ENCODE measurements at places on chromosomes 12 and 14.

GRCh38 chr12:27252934-27253333 is 8.8 kb downstream of the STK38L start:
- DNase-seq, result no peak

DNA sequence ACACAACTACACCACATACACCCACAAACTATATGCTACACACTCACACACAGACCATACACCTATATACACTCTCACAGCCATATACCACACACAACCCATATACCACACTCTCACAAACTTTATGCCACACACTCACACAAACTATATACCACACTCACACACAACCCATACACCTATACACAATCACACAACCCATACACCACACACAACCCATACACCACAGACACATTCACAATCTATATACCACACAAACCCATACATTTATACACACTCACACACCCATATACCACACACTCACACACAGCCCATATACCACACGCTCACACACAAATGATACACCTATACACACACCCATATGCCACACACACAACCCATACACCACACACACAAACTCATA is 163.3 kb downstream of the TMEM121 start:
- peak; percentile 0 for DNase-seq

DNA sequence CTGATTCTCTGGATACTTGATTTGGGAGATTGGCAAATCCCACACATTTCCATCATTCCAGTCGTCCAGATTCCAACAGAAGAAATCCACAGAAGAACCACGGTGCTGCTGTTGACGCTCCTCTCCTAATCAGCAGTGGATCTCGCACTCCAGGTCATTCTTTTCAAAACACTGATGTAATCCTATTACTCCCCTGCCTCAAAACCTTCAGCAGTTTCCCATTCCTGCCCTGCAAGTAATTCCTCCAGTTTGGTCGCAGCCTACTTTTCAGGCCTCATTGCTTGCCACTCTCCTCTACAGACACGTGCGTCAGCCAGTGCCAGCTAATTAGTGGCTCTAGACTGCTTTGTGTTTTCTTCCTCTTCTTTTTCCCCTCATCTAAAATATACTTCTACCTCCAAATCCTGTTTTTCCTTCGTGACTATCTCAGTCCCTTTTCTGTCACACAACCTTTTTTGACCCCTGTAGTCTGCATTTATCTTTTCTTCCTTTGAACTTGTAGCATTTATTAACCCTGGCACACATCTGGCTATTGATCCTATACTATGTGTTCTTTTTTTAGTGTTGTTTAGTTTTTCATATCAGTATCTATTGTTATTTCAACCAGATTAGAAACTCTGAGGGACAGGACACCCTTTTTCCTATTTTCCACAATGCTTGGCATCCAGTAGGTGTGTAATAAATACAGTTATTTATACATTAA is 36.8 kb downstream of the PRORP start:
- DNase-seq, result no peak

DNA sequence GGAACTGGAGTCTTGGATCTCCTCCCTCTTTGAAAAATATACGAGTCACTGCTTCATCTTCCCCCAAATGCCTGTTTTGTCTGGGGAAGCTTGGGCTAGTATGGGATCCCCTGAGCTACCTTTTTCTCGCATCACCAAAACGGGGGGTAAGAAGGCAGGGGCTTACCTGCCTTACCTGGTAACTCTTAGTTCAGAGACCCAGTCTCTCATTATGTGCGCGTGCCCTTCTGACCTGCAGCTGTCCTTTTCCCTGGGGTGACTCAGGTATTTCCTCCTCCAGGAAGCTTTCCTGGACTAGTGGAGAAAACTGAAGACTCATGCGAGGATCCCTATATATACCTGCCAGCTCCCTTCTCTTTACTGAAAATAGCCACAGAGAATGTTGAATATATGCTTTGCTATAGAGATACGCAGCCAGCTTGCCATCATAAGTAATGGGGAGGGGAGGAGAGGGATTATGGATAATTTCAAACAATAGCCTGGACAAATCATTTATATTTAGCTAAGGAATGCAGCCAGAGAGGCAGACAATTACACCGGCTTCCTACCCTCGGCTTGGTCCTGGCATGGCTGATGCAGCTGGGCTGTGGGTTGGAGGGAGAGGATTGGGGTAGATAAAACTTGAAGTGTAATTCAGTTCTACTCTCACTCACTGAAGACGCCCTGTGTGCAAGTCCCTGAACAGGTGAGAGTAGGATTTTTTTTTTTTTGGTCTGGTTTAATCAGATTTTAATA is 1.1 kb downstream of the TSPAN9 start:
- no peak for DNase-seq

DNA sequence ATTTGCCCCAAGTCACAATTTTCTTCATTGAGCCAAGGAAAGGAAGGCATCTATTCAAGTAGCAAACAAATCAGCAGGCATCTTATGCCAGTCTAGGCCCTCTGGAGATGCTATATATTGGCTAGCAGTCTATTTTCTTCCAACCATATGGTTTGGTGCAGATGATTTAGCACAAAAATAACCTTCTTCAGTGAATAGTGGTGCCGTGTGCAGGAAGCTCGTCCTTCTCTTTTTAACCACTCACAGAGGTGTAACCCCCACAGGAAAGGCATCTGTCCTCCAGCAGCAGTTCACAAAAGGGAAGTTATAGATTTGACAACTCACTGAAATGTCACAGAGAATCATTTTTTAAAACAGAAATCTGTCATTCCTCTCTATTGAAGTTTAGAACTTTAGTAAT is 445.7 kb upstream of the SYT1 start:
- DNase-seq, result no peak

DNA sequence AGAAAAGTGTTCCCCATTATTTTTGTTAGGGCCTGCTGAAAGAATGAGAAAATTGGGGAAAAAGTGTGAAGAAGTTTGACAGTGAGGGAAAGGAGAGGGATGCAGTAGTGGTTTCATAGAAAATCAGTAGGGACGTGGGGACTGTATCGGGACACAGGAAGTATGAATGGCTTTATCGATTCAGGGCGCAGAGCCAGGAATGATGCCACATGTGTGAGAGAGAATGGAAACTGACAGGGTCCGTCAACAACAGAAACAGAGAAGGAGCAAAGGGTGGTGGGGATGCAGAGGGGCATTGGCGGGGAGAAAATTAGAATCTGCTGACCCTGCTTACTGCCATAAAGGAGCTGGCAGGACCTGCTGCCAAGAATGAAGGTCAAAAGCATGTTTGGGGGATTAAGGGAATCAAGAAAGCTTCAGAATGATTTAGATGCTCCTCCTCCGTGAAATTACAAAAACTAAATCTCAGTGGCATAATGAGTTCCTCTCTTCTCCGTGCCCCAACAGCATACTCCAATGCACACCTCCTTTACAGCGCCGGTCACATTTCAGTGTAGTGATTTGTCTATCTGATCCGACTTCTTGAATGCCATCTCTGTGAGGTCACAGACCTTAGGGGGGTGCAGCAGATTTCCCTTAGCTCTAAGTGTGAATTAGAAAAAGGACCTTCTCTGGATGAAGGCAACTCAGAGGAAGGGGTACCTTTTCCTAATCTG is 92.6 kb downstream of the EMP1 start:
- no peak for DNase-seq

DNA sequence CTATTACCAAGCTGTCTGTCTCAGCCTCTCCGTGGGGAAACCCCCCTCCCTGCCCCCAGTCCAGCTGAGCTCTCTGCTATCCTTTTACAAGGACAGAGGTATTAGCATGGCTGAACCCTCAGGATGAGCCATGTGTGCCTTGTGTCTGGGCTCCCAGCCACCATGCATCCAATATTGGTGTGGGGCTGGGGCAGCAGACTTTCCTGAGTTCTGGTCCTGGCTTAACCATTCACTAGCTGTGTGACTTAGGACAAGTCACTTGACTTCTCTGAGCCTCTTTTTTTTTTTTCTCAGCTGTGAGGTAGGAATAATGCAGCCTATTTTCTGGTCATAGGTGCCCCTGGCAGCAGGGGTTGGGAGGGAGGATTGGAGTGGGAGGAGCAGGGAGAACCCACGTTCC is 17.1 kb upstream of the CYP46A1 start:
- DNase-seq, result no peak

Measured in SJSA1 (cell line).